Activated CD4-positive, alpha-beta T cell treated with anti-CD3 and anti-CD28 coated beads, Interleukin-2, amount 10 ng/mL, durations not matched to agents 24 days and 14 days (primary cell): ENCODE measurements at places on chromosomes 12 and 14. TPM values are rescaled to one million over a fixed set of nuclear protein-coding genes. Genes with fewer than 3 reads are reported as not detected.

NEUROD4 gene
- total RNA-seq = not detected in 2 replicates

TAS2R46 gene
- total RNA-seq = 1.3 and 2.2 TPM in 2 replicates

DNA sequence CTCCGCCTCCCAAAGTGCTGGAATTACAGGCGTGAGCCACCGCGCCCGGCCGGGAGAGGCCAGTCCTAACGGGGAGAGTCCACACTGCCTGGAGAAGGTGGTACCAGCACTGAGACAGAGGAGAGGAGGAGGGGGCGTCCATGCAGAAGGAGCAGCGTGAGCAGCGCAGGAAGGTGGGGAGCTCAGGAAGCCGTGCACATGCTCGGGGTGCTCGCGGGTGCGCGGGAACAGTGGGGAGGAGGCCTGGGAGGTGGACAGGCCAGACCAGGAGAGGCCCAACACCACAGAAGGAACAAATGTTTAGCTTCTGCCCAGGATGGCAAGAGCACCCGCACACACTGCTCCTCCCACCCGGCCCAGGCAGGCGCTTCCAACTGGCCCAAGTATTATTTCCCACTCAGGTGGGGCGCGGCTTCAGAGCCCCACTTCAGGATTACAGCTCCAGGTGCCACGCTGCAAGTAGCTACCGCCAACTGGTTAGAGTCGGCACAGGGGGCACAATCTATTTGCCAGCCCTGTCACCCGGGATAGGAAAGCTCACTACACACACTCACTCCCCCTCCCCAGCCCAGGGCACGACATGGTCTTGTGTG is 80.8 kb upstream of the BCL11B start:
- DNase-seq = no peak
- no peak overlapping the region for H3K27ac ChIP-seq
- H3K4me1 ChIP-seq = no peaks in the 10 kb centered on the region
- H3K4me3 ChIP-seq = no peak overlapping the region
- H3K36me3 ChIP-seq = no peaks in the 10 kb centered on the region

- no peaks in the 10 kb centered on the region for H3K4me1 ChIP-seq
- DNase-seq = no peak
- H3K36me3 ChIP-seq = no peaks in the 10 kb centered on the region
Observed at GRCh38 chr14:85481471-85481870, 48.5 kb upstream of the FLRT2 start.

- DNase-seq = no peak
- H3K27me3 ChIP-seq = peaks cover 22% of the 10 kb centered on the region
- no peak overlapping the region for H3K4me3 ChIP-seq
Observed at GRCh38 chr14:88195676-88196075, 127.4 kb downstream of the KCNK10 start.

- peaks cover 7% of the 10 kb centered on the region for H3K36me3 ChIP-seq
- no peak overlapping the region for H3K27ac ChIP-seq
Observed at GRCh38 chr12:45243963-45244362, 28.1 kb downstream of the ANO6 start.

DNA sequence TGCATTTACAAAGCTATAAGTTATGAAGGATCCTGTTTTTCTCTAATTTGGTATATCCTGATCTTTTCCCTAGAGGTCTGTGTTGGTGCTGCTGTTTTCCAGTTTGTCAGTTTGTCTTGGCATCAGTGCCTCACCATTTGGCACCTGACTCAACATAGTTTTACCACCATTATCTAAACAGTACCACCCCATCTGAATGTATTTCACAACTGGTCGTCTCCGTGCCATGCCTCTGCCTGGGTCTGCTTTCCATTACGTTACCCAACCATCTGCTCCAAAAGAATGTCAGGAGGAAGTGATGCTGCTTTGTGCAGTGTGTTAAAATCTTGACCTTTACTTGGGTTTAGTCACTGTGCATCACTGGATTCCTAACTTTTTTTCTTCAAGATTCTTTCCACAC is 129.3 kb upstream of the RASSF8 start:
- no peaks in the 10 kb centered on the region for H3K4me1 ChIP-seq
- no peak for DNase-seq
- H3K27ac ChIP-seq = no peak overlapping the region
- no peak overlapping the region for H3K4me3 ChIP-seq
- no peaks in the 10 kb centered on the region for H3K36me3 ChIP-seq
- peaks cover 13% of the 10 kb centered on the region for H3K27me3 ChIP-seq

DNA sequence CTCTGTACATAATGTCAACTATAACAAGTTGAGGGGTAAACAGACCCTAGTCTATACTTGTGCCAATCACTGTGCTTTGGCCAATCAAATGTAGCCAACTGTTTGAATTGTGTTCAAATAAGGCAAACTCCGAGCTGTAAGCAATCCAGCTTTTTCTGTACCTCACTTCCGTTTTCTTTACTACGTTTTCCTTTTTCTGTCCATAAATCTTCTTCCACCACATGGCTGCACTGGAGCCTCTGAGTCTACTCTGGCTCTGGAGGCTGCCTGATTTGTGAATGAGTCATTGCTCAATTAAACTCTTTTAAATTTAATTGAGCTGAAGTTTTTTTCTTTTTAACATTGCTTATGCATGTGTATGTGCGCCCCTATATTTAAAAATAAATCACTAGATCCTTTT is 29.7 kb downstream of the CLEC1A start:
- peaks cover 3% of the 10 kb centered on the region for H3K4me1 ChIP-seq
- DNase-seq = no peak
- no peak overlapping the region for H3K4me3 ChIP-seq

DNA sequence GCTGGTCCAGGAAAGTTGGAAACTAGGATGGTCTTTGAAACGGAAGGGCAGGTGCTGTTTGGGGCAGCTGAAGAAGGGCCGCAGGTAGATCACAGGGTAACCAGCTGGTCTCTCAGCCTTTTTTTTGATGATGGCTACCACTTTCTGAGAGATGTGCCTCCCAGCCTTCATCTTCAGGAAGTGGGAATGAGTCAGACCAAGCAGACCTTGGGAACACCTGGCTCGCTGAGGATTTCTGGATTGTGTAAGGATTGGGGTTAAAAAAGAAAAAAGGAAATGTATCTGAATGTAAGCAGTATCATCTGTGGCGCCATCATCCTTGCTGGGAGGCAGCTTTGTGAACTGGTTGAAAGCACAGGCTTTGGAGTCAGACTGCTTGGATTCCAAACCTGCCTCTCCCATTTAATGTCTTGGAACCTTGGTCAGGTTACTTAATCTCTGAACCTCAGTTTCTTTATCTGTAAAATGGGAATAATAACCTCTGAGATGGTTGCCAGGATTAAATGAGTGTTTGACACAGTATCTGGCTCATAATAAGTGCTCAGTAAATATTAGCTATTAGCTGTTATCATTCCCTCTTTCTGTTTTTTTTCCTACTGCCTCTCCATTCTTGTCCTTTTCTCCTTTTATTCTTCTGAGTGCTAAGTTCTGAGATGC is 1.7 kb downstream of the PRPF40B start:
- H3K27me3 ChIP-seq = peaks cover 14% of the 10 kb centered on the region
- peaks cover 27% of the 10 kb centered on the region for H3K4me1 ChIP-seq
- peak overlapping the region; percentile 51 for H3K4me3 ChIP-seq
- DNase-seq = no peak
- no peaks in the 10 kb centered on the region for H3K36me3 ChIP-seq

DNA sequence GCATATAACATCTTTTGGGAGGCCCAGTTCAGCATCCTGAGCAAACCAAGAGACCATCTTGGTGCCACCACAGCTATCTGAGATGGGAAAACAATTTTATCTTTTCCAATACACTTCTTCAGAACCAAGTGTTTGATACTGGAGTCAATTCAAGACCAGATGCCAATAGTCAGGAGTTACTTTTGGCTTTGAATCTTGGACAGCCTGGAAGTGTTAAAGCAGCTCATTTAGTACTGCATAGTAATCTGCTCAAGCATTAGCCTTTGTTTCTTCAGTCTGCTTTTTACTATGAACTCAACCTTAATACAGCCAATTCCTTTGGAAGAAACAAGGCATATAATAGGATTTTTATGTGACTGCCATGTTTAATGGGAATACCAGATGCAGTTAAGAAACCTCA is 81.9 kb upstream of the TSPAN8 start:
- H3K4me1 ChIP-seq = no peaks in the 10 kb centered on the region
- no peak overlapping the region for H3K27ac ChIP-seq
- no peaks in the 10 kb centered on the region for H3K27me3 ChIP-seq
- H3K4me3 ChIP-seq = no peak overlapping the region
- no peak for DNase-seq
- H3K36me3 ChIP-seq = no peaks in the 10 kb centered on the region
